ENCODE measurements at places on chromosomes 5 and 9. TPM values are rescaled to one million over a fixed set of nuclear protein-coding genes. Genes with fewer than 3 reads are reported as not detected.

The ANKRD18B gene
- 1.3 TPM for total RNA-seq

The ALG2 gene
- total RNA-seq, result 42.0 TPM

The GABRP gene
- total RNA-seq, result not detected

The SOWAHA gene
- total RNA-seq, result under 0.01 TPM

The SPINK6 gene
- total RNA-seq, result not detected

The HBEGF gene
- total RNA-seq, result 10.7 TPM

The GAS1 gene
- 11.6 TPM for total RNA-seq

The CERT1 gene
- 47.8 TPM for total RNA-seq

The FBN2 gene
- total RNA-seq, result 146 TPM

The ARL14EPL gene
- not detected for total RNA-seq

The ANKRD31 gene
- under 0.01 TPM for total RNA-seq

The MCTP1 gene
- total RNA-seq, result 1.3 TPM

The CEP72 gene
- 2.3 TPM for total RNA-seq

The MLANA gene
- not detected for total RNA-seq

The SCGB3A2 gene
- total RNA-seq, result not detected

The PCDHGA5 gene
- 2.3 TPM for total RNA-seq

All from smooth muscle cell of the pulmonary artery (primary cell).